Kidney (tissue), 22 donors: ENCODE measurements at places on chromosomes 12 and 14. TPM values are rescaled to one million over a fixed set of nuclear protein-coding genes. Genes with fewer than 3 reads are reported as not detected.

Gene HNF1A
- 6.7 TPM for total RNA-seq

Gene LRFN5
- 1.5 TPM for total RNA-seq

Gene ENDOU
- total RNA-seq = 0.91 TPM

Gene LBHD2
- total RNA-seq = not detected

Gene BHLHE41
- total RNA-seq = 34.3 TPM

Gene SCN8A
- 1.4 TPM for total RNA-seq

Gene SMIM41
- 0.31 TPM for total RNA-seq

Gene CACNA1C
- total RNA-seq = 17.4 TPM

Gene REP15
- 3.2 TPM for total RNA-seq

Gene MYH6
- 0.03 TPM for total RNA-seq

Gene CCDC175
- total RNA-seq = not detected

Gene MYF5
- not detected for total RNA-seq

Gene BDKRB1
- total RNA-seq = 1.2 TPM

Gene HOXC6
- total RNA-seq = 22.0 TPM

Gene TAC3
- total RNA-seq = not detected

Gene NGB
- total RNA-seq = not detected

Gene PAX9
- total RNA-seq = 0.19 TPM
